ACHN (cell line): ENCODE measurements at places on chromosomes 11 and 22.

DNA sequence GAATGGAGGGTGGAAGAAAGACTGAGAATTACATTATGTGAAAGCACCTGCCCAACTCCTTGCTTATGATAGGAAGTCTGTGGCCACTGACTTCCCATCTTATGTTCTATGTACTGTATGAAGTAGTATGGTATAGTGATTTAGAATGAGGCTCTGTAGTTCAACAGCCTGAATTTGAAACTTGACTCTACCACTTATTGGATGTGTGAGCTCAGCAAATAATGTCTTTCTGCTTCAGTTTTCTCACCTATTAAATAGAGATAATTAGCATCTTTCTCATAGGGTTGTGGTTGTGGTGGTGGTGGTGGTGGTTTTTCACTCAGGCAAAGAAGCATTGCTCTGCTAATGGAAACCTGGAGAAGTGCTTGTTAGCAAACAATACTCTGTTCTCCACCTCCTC, 121.6 kb downstream of the PAX6 start:
- DNase-seq = no peak

GRCh38 chr11:126282361-126282735, 545 bp upstream of the TIRAP start:
- peak; percentile 7 for DNase-seq

DNA sequence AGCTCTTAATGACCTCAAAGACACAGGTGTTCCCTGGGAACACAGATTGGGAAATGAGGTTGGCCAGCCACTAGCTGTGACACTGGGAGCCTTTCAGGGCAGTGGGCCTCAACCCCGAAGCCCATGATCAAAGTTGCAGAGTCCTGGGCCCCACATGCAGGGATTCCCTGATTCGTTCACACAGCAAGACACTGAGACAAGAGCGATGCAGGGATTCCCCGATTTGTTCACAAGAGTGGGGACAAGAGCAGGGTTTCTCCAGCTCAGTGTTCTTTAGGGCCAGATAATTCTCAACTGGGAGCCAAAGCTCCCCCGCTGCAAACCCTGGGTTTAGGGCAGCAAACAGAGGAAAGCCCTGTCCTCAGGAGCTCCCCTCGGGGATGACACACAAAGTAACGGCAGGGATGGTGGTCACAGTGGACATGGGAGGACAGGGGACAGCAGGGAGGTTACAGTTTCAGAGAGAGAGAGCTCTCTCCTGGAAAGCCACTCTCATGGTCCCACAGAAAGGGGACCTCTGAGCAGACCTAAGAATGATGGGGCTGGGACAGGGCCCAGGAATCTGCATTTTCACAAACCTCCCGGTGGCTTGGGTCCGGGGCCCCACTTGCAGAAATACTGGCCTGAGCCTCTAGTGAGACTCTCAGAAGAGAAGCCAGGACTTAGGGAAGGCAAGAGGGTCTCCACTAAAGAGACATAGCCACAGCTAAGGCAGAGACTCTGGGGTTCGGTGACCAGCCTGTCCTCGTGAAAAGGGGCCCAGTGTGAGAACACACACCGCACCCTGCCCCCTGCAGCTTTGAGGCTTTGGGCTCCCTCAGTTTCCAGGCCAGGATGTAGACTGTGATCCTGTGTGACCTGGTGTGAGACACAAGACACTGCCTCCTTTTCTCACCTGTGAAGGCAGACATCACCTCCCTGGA, 7.4 kb upstream of the GNAZ start:
- DNase-seq = no peak

DNA sequence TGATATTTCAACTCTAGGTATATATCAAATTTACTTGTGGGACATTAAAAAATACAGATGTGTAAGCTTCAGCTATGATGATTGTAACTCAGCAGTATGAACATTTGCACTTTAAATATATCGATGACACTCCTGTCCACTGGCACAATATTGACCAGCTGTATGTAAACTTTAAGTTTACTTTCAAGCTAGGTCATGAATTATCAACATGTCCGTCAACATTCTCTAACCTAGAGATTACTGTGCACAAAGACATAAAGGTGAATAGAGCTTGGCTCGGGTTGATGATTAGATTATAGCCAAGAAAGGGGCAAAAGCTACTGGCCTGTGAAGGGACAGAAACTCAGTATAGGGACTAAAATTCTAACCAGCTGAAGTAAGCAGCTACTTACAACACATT, 286.6 kb downstream of the SWAP70 start:
- DNase-seq = no peak

DNA sequence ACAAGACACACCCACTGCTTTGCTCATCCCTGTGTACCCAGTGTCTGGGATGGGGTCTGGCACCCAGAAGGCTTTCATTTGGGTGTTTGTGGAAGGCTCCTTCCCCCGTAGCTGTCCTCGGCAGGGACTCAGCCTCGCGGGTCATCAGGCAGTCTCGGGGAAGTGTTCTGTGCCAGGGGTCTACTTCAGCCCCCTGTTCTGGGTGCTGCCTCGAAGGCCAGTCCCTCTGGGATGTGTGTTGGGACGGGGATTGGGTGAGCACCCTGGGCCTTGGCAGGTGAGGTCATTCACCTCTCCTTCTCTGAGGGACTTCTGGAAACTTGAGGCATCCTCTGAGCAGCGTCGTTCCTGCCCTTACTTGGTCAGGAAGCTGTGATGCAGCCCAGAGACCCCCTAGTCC, 65.5 kb downstream of the RPUSD4 start:
- DNase-seq = no peak

DNA sequence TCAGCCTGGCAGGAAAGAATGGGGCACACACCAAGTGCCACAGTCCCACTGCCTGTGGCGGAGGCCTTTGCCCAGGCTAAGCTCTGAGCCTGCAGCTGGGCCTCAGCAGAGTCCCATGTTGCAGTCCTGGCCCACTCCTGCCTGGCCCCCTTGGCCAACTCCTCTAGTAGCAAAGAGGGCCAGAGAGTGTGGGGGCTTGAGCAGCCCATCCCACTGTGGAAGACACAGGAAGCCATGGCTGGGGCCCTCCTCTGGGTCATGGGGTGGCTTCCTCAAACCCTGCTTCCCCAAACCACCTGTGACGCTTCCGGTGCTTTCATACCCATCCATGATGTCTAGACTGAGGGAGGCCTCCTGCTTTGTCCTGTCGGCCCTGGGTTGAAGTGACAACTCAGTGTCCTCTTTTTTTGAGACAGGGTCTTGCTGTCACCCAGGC, 5.8 kb downstream of the RPS19BP1 start:
- no peak for DNase-seq

DNA sequence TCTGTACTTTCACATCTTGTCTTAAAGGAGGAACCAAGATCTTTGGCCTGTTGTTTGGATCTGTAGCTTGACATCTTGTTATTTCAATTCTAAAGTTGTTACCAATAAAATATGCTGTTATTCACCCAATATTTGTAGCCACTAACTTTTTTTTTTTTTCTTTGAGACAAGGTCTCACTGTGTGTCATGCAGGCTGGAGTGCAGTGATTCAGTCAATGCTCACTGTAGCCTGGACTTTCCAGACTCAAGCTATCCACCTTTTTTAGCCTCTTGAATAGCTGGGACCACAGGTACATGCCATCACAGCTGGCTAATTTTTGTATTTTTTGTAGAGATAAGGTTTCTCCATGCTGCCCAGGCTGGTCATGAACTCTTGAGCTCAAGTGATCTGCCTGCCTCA, 769.4 kb downstream of the DLG2 start:
- no peak for DNase-seq

- DNase-seq = peak; percentile 83
Measured at GRCh38 chr22:39308614-39309363, 10.6 kb downstream of the RPL3 start.

GRCh38 chr11:92962446-92962845, 7.0 kb upstream of the MTNR1B start:
- DNase-seq = no peak

GRCh38 chr11:61352038-61352437, 9.6 kb downstream of the CYB561A3 start:
- no peak for DNase-seq

GRCh38 chr22:23325183-23325582, 144.9 kb downstream of the BCR start:
- DNase-seq = no peak

GRCh38 chr22:32903507-32903906, 102.0 kb downstream of the TIMP3 start:
- DNase-seq = no peak

DNA sequence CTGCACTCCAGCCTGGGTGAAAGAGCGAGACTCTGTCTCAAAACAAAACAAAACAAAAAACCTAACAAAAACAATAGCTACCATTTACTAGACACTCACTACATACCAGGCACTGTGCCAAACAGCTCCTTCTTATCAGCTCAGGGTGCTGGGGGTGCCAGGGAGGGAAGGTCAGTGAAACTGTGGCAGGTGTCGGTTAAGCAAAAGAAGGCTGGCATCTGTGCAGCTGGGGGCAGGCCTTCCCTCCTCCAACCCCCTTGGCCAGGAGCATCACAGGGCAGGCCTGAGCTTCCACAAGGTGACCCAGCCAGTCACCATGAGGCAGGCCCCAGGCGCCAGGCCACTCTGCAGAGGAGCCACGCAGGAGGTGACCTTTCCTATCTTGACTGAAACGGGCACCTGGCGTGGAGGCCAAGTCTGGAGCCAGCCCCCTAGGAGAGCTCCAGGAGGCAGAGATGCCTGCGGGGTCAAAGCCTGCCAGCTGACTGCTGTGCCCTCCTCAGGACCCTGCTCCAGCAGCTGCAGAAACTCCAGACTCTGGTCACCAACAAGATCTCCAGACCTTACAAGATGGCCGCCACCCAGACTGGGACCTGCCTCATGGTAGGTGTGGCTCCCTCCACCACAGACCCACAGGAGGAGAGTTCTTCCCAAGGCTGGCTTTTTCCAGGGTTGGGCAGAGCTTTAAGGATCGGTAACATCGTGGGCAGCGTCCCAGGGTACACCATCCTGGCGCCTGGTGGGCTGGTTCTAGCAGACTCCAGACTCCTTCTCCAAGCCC, 31.3 kb upstream of the DGKZ start:
- DNase-seq = no peak

GRCh38 chr11:117547195-117547850, 219.7 kb downstream of the CEP164 start:
- no peak for DNase-seq

GRCh38 chr11:2743427-2744110, 43.8 kb upstream of the KCNQ1OT1 start:
- DNase-seq = no peak

DNA sequence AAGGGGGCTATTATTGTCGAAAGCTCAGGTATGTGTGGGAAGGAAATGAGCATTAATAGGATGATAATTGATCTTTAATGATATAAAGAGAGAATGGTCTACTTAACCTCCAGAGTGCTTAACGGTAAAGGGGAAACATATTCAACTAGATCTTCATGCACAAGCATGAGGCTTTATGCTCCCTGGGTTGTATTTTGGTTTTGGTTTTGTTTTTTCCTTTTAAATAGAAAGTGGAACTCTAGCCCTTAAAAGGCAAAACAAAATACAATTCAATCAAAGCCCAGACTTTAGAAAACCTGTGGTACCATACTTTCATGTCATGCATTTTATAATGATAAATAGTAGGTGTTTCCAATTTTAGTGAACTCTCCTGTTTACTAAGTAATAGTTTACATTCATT, 622.7 kb downstream of the METTL15 start:
- no peak for DNase-seq

DNA sequence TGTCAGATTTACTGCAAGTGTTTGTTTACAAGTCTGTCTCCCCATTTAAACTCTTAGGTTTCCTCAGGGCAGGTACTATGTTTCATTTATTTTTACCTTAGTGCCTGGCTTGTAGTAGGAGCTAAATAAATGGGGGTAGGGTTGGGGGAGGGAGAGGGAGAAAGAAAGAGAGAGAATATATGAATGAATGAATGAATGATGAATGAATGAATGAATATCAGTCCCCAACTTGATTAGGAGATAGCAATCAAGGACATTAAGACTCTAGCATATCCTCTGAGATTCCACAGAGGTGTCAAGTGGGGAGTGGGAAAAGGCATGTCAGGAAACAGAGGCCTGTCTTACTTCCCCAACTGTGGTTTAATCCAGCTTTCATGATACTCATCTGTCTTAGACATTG, 83.2 kb downstream of the ME3 start:
- DNase-seq = no peak

- no peak for DNase-seq
Measured at GRCh38 chr11:103434073-103434411, 324.8 kb downstream of the DYNC2H1 start.

- no peak for DNase-seq
Measured at GRCh38 chr11:39205236-39205995, 2254.0 kb downstream of the LRRC4C start.

DNA sequence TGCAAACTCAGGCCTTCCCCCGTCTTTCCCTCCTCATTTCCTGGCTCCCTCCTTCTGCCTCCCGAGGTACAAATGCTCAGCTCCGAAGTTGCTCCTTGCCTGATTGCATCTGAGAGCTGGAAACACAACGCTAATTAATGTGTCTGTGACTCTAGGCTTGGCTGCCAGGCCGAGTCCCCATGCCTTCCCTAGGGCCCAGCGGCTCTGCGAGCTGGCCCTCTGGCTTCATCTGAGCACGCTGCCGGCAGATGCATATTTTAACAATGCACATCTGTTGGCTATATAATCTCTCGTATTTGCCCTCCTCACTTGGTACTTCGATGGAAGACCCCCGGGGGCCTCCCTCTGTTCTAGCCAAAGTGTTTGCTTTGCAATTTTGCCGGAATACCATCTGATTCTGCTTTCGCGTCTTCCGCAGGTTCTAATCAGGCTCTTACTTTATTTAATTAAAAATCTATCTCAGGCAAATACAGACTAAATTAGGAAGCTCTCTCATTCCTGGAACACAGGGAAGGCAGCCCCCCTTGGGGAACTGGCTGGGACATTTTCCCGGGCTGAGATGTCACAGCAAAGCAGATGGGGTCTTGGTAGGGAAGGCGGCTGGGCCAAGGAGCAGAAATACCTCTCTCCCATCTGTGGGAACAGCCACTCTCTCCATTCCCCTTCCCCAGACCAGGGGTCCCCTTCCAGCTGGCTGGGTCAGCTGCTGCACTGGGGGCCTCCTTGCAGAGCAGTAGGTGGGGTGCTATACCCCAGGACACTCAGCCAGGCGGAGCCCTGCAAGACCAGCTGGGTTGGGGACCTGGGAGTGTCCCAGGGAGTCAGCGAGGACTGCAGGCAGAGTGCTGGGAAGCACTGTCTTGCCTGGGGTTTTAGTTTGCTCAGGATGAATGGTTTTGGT, 162.8 kb downstream of the ST3GAL4 start:
- no peak for DNase-seq

DNA sequence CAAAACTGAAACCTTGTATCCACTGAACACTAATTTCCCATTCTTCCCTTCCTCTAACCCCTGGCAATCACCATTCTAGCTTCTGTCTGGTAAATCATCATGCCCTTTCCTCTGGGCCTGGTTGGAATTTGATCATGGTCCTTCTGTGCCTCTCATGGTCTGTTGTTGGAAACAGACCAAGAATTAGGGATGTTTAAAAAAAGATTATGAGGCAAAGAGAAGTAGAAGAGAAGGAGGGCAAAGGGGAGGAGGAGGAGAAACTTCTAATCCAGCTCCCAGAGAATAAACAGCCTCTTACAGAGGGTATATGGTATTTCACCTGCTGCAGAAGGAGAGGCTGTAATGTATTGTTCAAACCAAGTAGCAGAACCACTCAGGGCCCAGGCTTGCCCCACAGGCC, 10.6 kb downstream of the BCO2 start:
- no peak for DNase-seq

GRCh38 chr11:2669634-2670469, 29.9 kb downstream of the KCNQ1OT1 start:
- DNase-seq = no peak
